ENCODE measurements at places on chromosomes 16 and 17. TPM values are rescaled to one million over a fixed set of nuclear protein-coding genes. Genes with fewer than 3 reads are reported as not detected.

Gene SDK2
- 7.9 TPM for total RNA-seq

Gene SLC5A2
- total RNA-seq, result 0.52 TPM

Gene TBC1D3K
- not detected for total RNA-seq

Gene TRPV3
- total RNA-seq, result 1.2 TPM

Gene TBC1D3L
- total RNA-seq, result 17.0 TPM

Gene ITGAL
- total RNA-seq, result not detected

Gene TMEM107
- total RNA-seq, result 14.3 TPM

Gene COL1A1
- total RNA-seq, result 112 TPM

DNA sequence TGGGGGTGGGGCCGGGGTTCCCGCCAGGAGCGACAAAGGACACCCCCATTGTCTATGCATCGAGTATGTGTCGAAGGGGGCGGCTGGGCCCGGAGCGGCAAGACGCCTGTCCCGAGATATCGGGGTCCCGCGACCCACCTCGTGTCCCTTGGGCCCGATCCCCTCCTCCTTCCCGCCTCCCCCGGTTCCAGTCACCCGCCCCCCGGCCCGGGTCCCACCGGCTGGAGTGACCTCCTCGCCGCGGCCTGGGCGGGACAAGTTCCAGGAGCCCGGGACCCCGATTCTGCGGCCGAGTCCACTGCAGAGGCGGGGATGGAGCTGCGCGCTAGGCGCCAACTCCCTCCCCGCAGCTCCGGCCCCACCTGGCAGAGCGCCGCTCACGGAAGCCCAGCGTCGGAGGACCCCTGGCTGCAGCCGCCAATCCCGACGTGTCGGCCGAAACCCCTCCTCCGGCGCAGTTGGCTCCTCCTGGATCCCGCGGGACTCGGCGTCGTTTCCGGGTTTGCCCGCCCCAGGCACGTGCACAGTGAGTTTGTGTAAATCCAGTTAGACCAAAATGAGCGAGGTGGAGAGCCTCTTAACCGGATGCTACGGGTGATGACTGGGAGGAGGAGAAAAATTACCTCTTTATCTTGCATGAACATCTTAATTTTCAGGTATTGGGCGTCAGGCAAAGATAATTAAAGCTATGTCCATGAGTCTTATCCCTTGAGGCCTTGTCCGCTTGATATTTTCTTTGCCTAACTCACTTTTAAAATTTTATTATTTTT, at the start of gene NMRAL1:
Gene NMRAL1, minus strand, starts transcription at position 434 of the 770 bp plus-strand sequence. CDS start 493 bp downstream, outside the sequence.
- DNase-seq, result peak; percentile 96

DNA sequence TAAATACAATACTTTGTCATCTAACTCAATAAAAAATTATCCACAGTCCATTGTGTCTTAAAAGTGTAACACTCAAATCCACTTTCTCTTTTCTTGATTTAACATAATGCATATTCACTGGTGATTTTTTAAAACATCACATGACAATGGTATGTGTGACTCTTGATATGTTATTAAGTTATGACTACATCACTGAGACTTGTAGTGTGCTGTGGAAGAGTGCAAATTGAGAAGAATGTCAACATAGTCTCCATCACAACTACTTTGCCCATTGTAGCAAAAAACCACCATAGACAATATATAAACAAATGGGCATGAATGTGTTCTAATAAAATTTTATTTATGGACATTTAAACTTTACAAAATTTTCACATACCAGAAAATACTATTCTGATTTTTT, 380.7 kb upstream of the PMFBP1 start:
- DNase-seq, result no peak

GRCh38 chr16:31476303-31477219, 4.6 kb downstream of the TGFB1I1 start:
- peak; percentile 87 for DNase-seq

DNA sequence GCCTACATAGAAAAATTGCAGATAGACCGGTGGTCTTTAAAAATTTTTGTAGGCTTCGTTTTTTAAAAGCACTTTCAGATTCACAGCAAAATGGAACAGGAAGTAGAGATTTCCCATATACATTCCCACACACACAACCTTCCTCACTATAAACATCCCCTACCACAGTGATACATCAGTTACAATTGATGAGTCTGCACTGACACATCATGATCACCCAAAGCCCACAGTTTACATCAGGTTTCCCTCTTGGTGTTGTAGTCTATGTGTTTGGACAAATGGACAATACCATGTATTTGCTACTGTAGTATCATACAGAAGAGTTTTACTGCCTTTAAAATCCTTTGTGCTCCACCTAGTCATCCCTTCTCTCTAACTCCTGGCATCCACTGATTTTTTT, 113.9 kb upstream of the ADAMTS18 start:
- no peak for DNase-seq

DNA sequence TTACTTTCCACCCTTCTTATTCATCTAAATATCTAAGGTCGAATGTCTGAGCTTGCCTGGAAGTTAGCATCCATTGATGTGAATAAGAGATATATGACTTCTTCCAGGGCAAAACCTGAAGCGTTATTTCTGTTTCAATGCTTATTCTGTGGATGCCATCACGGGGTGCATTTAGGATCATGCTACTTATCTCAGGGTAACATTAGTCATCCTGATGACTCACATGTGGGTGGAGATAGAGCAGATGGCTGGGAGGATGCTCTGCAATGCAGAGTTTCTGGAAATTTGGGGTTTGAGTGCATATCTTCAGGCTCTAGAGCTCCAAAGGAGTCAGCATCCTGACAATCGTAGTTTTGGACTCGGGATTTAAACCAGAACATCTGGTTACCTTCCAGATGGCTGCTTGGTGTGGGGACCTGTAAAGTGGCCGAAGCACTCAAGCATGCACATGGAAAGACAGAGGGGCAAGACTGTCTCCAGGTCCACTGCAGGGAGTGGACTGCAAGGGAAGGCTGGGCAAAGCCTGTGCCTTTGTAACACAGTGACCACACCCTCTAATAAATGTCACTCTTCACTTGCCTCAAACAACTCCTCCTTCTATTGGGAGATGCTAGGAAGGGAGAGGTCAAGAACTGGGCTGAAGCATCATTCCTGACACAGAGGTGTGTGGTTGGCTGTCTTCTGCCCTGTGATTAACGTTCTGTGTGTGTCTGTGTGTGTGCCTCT, 175.2 kb upstream of the SALL1 start:
- DNase-seq, result no peak

- no peak for DNase-seq
These were observed 145.2 kb downstream of the KCNJ2 start for GRCh38 chr17:70314506-70314905.

DNA sequence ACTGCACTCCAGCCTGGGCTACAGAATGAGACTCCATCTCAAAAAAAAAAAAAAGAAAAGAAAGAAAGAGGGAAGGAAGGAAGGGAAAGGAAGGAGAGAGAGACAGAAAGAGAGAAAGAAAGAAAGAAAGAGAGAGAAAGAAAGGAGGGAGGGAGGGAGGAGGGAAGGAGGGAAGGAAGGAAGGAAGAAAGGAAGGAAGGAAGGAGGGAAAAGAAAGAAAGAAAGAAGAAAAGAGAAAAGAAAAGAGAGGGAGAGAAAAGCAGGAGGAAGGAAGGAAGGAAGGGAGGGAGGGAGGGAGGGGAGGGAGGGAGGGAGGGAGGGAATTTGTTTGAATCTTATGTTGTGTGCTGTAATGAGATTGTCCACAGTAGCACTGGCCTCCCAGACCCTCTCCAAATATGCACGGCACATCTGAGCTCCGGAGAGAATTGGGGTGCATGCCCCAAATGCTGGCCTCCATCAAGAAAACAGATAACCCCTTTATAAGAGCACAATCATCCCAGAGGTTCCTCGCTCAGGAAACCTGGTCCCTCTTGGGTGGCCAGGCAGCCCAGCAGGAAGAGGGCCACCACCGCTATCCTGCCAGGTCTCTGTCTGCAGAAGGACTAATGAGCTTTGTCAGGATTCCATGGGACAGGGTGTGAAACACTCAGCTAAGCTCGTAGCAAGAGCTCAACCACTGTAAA, 8.8 kb upstream of the EIF1 start:
- DNase-seq, result no peak

DNA sequence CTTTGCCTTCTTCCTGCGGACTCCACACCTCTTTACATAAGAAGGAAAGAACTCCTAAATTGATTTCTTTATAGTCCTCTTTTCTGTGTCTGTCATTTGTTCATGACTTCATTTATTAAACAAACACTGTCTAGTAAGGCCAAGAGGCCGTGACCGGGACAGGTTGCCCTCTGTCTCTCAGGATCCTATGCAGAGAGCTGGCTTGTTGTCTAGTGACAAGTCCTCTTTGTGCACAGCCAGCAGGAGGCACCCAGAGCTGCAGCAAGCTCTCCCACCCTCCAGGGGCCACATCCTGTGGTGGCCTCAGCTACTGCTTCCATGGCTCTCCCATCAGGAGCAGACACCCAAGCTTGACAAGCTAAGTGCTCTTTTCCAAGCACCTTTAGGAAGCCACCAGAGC, 50.6 kb downstream of the PLD6 start:
- DNase-seq, result no peak

GRCh38 chr17:21510686-21511362, 134.7 kb downstream of the KCNJ12 start:
- DNase-seq, result no peak

DNA sequence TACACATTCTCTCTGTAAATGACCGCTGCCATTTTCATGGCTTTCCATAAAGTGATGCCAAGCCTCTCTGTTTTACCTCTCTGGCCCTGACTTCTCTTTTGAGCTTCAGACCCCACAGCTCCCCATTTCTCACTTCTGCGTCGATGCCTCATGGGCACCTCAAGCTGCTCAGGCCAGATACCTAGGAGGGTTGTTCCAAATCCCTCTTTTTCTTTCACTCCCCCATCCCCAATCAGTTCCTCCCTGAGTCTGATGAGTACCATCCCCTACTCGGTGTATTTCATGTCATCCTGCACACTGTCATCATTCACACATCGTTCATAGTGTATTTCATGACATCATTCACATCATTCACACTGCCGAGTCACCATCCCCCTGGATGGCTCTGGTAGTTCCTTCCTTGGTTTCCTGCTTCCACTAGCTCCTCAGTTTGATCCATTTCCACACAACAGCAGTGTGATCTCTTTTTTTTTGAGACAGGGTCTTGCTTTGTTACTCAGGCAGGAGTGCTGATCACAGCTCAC, 43.1 kb downstream of the NTN1 start:
- DNase-seq, result no peak

DNA sequence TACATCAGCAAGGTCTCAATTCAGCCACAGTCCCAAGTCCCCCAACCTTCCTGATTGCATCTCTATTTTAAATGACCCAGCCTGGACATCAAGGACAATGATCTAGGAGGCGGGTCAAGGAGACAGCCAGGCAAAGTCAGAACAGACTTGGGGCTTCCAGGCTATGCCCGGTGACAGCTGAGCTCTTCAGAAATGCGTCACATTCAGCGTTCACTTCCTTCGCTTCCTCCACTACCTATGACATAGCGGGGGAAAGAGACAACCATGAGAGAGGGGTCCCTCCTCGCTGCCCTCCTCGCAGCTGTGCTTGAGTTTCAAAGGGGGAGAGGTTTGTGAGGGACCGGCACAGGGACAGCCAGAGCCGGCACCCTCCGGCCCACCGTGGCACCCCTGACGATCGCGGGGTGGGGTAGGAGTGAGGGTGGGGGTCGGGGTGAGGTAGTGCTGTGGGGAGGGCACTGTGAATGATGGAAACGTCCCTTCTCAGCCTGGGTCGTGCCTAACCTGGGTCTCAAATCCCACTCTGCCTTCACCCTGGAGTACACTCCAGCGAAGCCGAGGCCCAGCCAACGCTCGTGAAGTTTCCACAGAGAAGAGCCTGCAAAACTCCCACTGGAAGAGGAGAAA, 12.3 kb upstream of the LGALS3BP start:
- DNase-seq, result no peak

DNA sequence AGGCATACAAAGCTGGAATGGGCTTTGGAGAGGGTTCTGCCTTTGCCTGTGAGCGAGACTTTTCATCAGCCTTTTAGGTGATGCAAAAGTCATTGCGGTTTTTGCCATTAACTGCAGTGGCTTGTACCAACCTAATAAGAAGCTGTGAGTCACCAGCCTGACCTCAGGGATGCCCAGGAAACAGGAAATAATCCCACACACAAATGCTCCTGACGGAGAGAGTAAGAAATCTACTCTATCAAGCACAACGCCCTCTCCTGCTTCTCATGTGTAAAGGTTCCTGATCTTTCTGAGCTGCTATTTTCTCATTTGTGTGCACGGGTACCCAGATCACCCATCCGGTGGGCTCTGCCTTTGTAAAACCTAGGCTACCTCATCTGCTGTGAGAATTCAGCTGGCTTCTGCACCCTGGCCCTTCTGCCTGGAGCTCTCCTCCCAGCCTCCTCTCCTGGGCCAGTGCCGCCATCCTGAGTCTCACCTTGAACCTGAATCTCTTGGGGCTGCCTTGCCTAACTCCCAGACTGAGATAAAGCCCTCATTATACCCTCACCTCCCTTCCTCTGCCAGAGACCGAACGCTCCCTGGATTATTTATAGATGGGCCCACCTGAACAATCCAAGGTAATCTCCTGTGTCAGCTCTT, 299.7 kb downstream of the C16orf95 start:
- DNase-seq, result peak; percentile 39

DNA sequence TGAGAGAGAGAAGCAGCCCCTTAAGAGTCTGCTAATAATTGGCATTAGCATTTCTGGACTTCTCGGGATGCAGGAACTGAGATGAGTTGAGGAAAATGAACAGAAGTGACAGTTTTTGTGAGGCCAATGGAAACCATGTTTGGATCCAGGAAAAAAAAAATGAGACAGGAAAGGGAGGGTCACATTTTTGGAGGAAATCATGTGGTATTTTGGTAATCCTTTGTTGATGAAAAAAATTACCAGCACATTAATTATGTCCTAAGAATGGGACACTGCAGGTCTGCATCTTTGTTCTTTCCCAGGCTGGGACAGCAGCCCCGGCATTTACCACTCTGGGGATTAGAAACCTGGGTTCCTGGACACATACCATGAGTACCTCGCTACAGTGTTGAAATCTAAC, 109.9 kb upstream of the ZFHX3 start:
- no peak for DNase-seq

- no peak for DNase-seq
These were observed 46.4 kb upstream of the ENPP7 start for GRCh38 chr17:79684132-79684985.

- DNase-seq, result no peak
These were observed 767 bp downstream of the ATP2C2 start for GRCh38 chr16:84369105-84369504.

DNA sequence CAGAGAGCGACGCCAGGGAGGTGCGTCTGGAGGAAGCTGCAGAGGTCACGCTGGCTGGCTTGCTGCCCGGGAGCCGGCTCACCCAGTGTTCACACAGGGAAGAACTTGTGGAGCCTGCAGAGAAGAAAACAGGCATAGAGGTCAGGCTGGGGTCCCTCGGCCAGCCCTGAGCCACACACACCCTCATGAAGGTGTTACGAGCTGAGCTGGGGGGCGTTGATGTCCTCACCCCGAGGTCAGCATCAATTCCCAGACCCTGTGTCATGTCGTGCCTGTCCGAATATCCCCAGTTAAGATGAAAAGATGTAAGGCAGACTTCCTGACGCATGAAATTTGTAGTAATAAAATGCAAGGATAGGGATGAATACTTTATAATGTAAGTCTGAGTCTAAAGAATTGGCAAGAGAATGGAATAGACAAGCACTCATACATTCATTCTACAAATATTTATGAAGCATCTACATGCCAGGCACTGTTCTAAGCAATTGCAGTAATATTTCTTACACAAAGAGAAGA, 77.1 kb downstream of the USP31 start:
- DNase-seq, result no peak

- DNase-seq, result peak; percentile 35
These were observed 49.2 kb downstream of the MYH11 start for GRCh38 chr16:15807603-15808009.

- no peak for DNase-seq
These were observed 82.2 kb downstream of the HELZ start for GRCh38 chr17:67162771-67163170.
